ENCODE measurements at places on chromosomes 6 and 20. TPM values are rescaled to one million over a fixed set of nuclear protein-coding genes. Genes with fewer than 3 reads are reported as not detected.
A peak's percentile ranks its signal among the peaks of the same experiment; 100 is the strongest.

The PLG gene
- 1,901 TPM for total RNA-seq

DNA sequence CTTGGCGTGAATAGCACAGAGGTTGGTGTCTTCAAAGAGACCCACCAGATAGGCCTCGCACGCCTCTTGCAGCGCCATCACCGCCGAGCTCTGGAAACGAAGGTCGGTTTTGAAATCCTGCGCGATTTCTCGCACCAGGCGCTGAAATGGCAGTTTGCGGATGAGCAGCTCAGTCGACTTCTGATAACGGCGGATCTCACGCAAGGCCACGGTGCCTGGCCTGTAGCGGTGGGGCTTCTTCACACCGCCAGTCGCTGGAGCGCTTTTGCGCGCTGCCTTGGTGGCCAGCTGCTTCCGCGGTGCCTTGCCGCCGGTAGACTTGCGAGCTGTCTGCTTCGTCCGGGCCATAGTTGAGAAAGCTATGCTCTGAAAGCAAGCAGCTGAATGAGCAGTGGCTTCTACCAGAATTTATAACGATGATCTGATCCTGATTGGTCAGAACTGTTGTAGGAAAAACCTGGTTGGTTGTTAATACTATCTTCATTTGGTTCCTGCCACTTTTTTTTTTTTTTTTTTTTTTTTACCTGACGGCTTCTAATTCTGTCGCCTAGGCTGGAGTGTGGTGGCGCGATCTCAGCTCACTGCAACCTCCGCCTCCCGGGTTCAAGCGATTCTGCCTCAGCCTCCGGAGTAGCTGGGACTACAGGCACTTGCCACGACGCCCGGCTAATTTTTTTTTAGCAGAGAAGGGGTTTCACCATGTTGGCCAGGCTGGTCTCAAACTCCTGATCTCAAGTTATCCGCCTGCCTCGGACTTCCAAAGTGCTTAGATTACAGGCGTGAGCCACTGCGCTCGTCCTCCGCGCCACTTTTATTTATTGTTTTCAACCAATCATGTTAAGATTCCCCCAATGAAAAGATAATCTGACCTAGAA is 21.5 kb downstream of the OR2B2 start:
- peak; percentile 52 for DNase-seq

GRCh38 chr6:121223930-121224329 is 110.3 kb downstream of the TBC1D32 start:
- DNase-seq: no peak

The HCK gene
- 3.7 TPM for total RNA-seq

- DNase-seq: no peak
Measured at GRCh38 chr6:138959521-138959920, 28.5 kb downstream of the REPS1 start.

- no peak for DNase-seq
Measured at GRCh38 chr6:83057705-83058321, 7.8 kb downstream of the UBE3D start.

DNA sequence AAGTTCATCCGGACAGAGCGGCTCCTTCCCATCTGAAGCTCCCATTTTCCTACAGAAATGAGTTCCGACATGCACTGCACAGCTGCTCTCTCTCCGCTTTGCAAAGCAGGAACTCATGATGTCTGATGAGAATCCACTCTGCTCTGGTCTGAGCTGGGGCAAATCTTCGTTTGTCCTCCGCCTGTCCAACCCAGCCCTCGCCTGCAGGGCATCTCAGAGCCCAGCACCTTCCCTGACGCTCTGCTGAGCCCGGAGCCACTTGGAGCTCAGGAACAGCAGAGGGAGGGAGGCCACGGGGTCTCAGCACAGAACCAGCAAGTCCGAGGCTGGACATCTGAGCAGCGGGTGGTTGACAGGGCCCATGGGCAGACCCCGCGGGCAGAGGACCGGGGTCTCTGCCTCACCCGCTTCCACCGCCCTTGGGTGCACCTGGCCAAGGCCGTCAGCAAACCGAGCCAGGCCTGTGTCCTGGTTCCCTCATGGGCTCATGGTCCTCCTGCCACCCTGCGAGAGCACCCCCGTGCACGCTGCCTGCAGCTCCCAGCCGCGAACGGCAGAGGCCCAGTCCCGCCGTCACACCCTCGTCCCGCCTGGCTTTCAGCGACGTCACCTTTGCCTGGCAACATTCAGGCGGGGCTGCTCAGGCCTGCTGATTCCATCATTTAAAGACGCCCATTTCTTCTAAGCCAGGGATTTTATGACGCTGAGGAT is 78.5 kb upstream of the BHLHE23 start:
- peak; percentile 33 for DNase-seq

The FBXO5 gene
- 1.4 TPM for total RNA-seq

DNA sequence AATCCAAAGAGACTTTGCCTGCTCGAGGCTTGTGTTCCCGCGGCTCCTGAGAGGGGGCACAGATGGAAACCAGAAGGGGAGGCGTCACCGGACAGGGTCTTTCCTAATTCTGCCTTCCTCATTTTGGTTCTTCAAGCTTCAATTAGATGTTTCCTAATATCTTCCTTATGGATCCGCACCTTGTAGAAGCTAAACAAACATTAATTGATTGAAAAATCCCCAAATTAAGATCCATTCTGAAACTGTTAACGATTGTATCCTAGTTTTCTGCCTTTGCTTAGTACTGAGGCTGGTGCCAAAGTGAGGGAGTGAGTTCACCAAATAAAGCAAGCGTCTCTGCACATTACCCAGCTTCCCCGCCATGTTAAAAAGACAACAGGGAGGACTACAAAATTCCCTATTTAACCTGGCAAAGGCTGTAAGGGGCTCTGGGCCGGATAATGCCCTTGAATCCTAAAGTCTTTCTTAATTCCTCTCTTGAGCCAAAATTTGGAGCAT is 123.2 kb downstream of the GPX5 start:
- no peak for DNase-seq

The MOG gene
- total RNA-seq: not detected

DNA sequence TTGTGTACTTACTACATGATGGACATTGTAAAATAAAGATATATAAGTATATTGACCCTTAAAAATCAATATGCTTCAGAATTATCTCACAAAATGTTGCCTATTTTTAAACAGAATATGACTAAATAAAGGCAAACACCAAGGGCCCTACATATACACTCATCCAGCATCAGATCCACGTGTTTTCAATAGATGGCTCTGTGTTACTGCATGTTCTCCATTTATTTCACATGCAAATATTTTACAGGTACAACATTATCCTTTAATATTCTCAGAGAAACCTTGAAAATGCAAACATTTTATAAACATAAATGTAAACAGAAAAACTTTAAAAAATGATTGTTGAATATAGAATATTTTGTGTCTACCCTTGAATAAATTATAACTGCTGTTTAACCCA is 2.9 kb upstream of the KHDRBS2 start:
- no peak for DNase-seq

DNA sequence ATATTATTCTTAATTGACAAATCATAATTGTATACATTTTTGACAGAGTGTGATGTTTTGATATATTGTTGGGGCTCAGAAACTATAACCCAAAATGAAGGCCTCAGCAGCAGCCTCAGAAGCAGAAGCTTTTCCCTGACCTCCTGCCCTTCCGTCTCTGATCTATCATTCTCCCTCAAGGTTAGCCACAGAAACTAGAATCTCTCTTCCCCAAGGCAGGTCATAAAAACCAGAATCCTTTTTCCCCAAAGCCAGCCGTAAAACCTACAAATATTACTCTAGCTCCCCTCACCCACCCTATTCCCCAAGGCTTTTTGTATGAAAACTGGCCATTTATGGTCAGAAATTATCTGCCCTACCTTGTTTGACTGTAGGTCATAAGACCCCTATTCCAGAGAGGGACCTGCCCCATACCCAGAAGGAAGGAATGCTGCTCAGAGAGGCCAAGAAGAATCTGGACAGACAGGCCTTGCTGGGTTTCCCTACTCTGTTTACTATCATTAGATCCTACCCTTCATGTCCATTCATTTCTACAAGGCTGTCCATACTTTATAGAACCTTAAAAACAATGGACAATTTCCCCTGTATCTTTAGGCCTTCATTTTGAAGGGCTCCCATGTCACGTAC is 14.5 kb downstream of the OR2B2 start:
- DNase-seq: no peak

GRCh38 chr20:34023937-34024722 is 30.4 kb downstream of the RALY start:
- DNase-seq: no peak

GRCh38 chr6:35569011-35569461 is 56.3 kb upstream of the TULP1 start:
- DNase-seq: peak; percentile 64

- DNase-seq: no peak
Measured at GRCh38 chr6:6006006-6006427, 708 bp downstream of the NRN1 start.

DNA sequence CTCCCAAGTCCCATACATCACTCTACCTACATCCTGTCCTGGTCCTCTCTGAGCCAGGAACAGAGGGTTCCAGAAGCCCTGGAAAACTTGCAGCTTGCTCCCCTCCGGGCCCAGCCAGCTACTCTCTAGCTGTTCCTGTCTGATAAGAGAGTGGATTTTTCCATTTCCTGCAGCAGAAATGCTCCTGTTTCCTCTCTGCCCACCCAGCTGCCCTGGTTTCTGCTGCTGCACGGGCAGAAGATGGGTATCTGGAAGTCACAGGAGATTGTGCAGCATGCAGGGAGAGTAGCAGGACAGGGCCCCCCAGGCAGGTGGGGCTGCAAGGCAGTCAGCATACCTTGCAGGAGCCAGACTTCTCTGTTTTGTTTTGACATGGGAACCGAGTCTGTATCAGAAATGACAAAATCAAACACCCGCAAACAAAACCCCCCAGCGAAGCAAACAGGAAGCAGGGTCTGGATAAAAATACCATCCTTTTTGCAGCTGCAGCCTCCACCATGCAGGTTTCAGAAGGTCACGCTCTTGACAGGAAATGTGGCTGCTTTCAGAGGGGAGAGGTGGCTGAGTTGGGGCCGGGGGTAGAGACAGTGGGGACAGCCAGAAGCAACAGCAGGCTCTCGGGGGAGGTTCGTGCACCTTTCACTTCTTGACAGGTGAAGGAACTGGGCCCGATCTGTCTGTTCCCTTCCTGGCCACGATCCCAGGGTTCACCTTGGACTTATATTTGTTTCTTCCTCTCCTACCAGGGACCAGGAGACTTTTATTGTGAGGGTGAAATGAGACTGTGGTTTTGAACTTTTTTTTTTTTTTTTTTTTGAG is 50.8 kb upstream of the FAM83D start:
- DNase-seq: no peak

The TBPL1 gene
- total RNA-seq: 8.4 TPM

The CASS4 gene
- total RNA-seq: 0.93 TPM

- no peak for DNase-seq
Measured at GRCh38 chr6:116263353-116263752, 9.5 kb upstream of the TSPYL4 start.

DNA sequence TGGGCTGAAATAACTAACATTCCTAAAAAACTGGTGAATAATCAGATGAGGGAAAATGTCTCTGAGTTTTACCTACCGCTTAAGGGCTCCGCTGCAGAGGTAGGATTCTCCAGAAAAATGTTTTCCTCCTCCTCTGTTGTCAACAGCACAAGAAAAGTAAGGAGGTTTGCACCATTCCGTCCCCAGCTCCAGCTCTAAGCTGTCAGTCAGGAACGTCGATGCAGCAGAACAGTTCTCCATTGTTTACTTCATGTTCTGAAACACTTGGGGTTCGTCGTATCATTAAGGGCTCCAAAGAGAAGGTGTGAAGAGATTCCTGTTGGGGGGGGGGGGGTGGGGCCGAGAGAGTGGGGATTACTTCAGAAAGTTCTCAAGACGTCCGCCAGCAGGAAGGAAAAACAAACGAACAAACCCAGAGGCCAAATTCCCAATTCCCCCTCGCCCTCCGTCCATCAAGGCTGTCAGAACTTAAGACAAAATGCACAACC is 734 bp downstream of the MMS22L start:
- DNase-seq: no peak

DNA sequence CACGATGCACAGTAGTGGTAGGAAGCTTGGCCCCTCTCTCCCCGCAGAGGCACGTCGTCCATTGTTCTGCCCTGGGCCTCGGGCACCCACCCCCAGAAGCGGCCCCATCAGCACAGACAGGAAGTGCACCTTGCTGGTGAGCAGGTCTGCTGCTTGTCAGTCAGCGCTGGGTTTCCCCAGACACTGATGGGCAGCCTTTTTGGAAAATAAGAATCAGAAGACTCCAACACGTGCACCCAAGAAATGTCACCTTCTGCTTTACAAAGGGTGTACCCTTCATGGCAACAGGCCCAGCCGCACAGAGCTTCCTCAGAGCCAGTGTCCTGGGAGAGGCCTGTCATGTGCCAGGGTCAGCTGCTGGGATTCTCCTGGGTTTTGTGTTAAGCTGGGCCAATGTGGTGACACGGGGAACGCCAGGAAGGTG is 34.7 kb upstream of the IRF4 start:
- DNase-seq: no peak

- DNase-seq: no peak
Measured at GRCh38 chr6:8017276-8017701, 46.9 kb downstream of the BLOC1S5 start.
